ENCODE measurements at places on chromosomes 2 and 18.

- no peak for DNase-seq
Observed at GRCh38 chr2:47725808-47726207, 57.1 kb upstream of the MSH6 start.

DNA sequence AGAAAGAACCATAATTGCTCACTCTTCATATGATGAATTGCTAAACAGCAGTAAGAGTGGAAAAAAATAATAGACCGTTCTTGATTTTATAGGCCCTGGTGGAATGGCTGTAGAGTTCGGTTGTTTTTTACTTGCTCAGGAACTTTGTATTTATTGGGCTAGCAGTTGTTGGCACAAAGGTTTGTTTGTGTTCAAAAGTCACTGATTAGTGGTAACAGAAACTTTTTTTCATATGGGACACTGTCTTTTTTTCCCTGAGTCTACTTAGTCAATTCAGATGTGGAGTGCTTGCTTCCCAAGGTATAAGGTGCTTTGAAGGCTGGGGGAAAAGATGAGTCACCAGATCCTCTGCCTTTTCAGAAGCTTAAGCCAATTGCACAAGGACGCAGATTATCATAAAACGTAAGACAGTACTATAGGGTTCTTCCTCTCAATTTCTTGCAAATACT lies 25.8 kb downstream of the PHLPP1 start:
- DNase-seq = no peak

DNA sequence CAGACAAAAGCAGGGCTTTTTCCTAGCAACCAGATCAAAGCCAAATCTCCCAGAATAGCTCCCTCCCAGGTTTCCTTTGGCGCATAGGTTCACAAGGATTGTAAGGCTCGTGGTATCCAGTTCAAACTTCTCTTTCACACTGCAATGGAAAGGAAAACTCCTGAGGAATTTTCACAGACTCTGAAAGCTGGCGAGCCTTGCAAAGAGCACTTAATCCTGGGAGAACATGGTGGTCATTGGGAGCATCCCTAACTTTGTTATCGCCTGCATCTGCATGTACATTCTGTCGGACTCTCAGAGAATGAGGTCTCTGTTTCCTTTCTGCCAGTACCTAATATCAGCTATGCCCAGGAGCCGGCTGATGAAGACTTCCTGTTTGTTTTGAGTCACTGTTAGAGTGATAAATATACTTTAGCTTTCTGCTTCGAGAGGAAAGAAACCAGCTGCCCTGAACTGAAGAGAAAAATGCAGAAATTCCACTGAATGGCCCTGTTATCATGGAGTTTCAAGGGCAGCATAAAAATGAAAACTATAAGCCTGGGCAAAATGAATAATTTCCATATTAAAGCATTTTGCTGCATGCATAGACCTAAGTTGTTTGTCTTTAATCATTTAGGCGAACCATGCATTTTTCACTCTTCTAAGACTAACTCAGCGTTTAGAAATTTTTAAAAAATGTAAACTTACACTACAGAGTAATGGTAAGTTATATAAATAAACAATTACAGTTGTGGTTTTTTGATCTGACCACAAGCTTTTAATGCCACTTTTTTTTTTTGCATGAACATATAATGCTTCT lies 76.4 kb upstream of the ZEB2 start:
- DNase-seq = peak; percentile 9

DNA sequence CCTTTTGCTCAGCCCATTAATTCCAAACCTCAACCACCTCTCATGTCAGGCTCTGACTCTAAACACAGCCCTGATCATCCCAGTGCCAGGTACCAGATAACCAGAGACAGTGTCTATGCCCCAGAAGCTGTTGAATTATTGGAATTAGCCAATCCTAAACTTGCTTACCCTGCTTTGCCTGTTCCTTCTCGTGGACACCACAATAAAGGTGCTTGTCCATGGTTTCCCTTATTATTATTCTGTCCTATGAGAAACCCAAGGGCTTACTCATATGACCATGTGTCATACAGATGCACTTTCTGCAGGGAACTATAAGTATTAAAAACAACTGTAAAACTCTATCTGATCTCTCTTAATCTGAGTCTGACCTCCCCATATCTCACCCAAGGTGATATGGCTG lies 2193.8 kb upstream of the PIK3C3 start:
- DNase-seq = no peak

DNA sequence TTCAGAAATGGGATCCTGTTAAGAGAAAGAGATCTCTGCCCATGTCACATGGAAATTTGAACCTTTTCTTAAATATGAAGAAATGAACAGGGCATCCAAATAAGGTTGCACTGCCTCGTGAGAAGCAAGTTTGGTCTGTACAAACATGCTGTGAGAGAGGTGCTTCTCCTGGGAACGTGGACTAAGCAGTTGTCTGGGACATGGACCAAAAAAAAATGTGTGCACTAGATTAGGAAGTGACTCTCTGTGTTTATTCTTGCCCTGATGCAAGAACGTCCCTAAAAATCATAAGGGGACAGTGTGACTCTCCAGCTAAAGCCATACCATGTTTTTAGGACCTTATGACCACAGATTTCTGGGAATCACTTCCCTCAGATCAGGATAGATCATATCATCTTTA lies 23.7 kb upstream of the GCG start:
- no peak for DNase-seq

DNA sequence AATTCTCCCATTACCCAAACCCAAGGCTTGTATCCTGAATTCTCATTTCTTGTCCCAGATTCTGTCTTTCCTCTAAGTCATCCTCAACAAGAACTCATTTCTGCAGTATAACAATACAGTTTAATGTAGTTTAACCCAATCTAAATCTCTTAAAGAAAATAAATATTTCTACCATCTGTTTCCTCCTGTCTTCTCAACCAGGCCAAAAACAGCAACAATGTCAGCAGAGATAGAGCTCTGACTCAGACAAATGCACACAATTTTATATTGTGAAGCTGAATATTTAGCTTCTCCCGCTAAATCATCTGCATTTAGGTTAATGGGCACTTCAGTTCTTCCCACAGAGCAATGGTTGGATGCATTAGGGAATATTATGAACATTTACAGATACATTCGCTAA lies 35.7 kb upstream of the KYNU start:
- no peak for DNase-seq

GRCh38 chr18:78402440-78402839 lies 577.2 kb upstream of the SALL3 start:
- DNase-seq = no peak

GRCh38 chr18:49344096-49344495 lies 116.3 kb downstream of the DYM start:
- DNase-seq = peak; percentile 24

Measured in GDM1 (cell line).